ENCODE measurements at places on chromosomes 1 and 21. TPM values are rescaled to one million over a fixed set of nuclear protein-coding genes. Genes with fewer than 3 reads are reported as not detected.

SPATA17 gene
- polyA plus RNA-seq: 11.9 TPM

MAN1C1 gene
- polyA plus RNA-seq: 18.0 TPM

RPTN gene
- not detected for polyA plus RNA-seq

ZMYND12 gene
- 3.2 TPM for polyA plus RNA-seq

LMX1A gene
- polyA plus RNA-seq: not detected

ASCL5 gene
- 0.40 TPM for polyA plus RNA-seq

IVL gene
- polyA plus RNA-seq: 0.16 TPM

PDE4B gene
- 12.0 TPM for polyA plus RNA-seq

ATP1A4 gene
- polyA plus RNA-seq: 0.11 TPM

DENND2D gene
- polyA plus RNA-seq: 15.2 TPM

B3GALT5 gene
- polyA plus RNA-seq: 1.5 TPM

IL12RB2 gene
- 0.75 TPM for polyA plus RNA-seq

CYP4Z1 gene
- polyA plus RNA-seq: 0.20 TPM

EFCAB14 gene
- polyA plus RNA-seq: 106 TPM

ZBTB21 gene
- polyA plus RNA-seq: 10.8 TPM

HTR1D gene
- polyA plus RNA-seq: 0.33 TPM

Data from renal cortex interstitium (tissue), 15 donors.